ENCODE measurements at places on chromosomes 3 and 15.
A peak's percentile ranks its signal among the peaks of the same experiment; 100 is the strongest.

GRCh38 chr15:48810414-48811324 is at the start of gene CEP152:
TSS of gene CEP152 (minus strand) at chr15:48811069. CDS start at chr15:48805649, 5,420 bp downstream.
- DNase-seq = peak; percentile 88

DNA sequence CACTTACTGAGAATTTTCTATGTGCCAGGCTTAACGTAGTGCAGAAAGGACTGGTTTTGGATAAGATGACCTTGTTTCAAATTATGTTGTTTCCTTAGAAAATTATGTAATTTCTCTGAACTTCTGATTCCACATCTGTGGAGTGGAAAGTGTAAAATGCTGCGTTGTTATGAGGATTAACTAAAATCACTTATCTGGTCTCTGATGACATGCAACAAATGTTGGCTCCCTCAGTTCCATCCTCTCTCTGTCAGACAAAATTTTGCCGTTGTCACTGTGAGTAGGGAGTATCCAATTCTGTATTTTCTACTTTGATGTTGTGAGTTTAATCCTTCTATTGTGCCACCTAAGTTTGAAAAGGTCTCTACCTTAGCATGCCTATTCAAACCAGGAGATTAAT is 175.5 kb downstream of the KCNMB2 start:
- DNase-seq = no peak

DNA sequence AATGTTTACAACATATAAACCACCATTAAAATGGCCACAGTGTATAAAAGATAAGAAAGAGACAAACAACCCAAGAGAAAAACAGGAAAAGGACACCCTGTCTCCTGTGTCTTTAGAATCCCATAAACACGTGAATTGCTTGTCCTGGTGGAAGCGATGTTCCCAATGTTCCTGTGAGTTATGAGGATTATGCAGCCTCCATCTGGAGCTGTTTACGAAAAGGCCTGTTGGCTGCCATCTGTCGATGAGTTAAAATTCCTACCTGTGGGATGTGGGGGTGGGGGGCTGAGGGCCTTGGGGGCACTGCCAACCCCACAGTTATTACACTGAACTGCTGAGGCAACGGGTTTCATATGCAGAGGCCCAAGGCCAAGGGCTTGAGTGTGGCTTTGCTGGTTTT is 13.6 kb downstream of the NISCH start:
- DNase-seq = no peak

DNA sequence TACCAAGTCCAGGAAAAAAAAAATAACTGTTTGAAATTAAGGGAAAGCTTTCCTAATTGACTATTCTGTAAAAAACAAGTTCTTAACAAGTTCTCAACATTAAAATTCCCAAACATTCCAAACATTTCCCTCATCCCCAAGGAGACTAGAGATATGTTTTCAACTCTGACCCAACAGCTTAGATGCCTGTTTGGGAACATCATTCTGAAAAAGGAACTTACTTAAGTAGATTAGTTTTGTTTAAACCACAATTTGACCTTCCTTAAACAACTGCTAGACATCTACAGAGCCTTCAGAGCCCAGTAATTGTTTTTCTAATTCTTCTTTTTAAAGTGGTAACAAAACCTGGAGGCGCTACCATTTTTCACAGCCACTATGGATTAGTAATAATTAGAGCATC is 12.8 kb downstream of the UBR1 start:
- no peak for DNase-seq

DNA sequence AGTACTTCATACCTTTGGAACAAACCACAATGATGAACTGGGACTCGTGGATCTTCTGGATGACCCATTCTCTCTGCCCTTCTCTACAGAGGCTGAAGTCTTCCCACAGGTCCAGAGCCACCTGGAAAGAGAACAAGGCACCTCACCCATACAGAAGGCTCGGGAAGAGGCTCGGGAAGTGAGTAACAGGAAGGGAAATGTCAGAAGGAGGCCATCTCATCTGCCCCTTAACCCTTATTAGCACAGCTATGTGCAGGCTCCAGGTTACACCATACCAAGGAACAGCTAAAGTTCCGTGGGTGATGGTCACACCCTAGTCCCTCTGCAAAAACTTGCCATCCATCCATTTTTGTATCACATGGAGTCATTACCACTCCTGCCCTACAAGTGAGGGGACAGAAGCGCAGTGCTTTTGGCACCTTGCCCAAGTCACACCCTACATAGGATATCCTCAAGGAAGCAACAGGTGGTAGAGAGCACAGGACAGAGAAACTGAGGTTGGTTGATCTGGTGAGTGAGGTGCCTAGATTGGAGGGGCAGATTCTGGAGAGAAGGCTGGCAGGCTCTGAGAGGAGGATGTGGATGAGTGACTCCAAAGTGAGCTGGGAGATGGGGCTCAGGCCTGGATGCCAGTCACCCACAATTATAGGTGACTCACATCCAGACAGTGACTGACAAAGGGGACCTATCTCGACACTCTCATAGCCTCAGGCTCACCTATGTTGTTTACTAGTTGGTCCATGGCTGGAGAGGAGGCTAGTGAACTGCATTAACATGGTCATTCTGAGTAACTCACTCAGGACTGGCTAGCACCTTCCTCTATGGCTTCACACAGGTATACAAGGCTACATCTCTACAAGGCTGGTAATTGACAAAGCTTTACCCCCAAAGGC is 38.2 kb downstream of the SPATA12 start:
- DNase-seq = no peak

DNA sequence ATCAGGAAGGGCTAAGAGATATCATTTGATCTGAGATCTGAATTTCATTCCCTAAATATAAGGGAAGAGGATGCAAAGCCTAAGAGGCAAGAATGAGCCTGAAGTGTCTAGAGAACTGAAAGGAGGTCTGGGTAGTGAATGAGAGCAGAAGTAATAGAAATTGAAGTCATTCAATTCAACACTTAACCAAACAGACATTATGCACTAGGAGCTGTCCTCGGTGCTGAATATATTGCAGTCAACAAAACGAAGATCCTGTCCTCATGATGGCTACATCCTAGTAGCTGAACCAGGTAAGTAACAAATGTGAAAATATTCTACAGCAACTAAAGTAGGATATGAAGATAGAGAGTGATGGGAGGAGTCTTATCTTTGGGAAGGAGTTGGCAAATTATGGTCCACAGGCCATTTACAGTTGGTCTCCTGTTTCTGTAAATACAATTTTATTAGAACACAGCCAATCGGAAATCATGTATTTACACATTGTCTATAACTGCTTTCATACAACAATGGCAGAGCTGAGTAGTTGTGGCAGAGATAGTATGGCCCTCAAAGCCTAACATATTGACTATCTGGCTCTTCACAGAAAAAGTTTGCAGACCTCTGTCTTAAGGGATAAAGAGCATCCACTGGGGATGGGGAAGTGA is 192.9 kb upstream of the CADPS start:
- peak; percentile 20 for DNase-seq

GRCh38 chr15:22735781-22736180 is 50.7 kb upstream of the NIPA1 start:
- no peak for DNase-seq

- no peak for DNase-seq
Observed at GRCh38 chr3:8765528-8765927, 3.9 kb downstream of the OXTR start.

DNA sequence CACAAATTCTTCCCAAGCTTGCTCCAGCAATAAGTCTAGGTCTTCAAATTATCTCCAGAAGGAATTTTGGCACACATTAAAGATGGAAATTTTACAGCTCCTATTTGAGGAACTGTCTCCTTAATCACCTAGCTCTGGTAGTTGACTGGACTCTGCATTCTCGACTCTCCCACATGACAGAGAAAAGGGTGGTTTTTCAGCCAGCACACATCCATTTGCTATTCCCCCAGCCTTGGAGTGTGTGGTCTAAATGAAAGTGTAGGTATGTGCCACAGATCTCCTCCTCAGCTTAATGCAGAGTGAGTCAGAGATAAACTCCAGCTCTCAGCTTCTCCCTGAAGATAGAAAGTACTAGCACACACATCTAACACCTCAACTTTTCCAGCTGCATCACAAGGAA is 62.2 kb upstream of the ALCAM start:
- no peak for DNase-seq

- no peak for DNase-seq
Observed at GRCh38 chr15:42558739-42559138, 10.1 kb downstream of the HAUS2 start.

Data from GM20000 (cell line).